Right renal pelvis (tissue), 4 donors: ENCODE measurements at places on chromosomes 1 and 21. TPM values are rescaled to one million over a fixed set of nuclear protein-coding genes. Genes with fewer than 3 reads are reported as not detected.

The SH3BGR gene
- polyA plus RNA-seq, result 7.4 TPM

The KCNAB2 gene
- 5.1 TPM for polyA plus RNA-seq

The PLCH2 gene
- polyA plus RNA-seq, result 1.1 TPM

The SELP gene
- 13.0 TPM for polyA plus RNA-seq

The LINGO4 gene
- not detected for polyA plus RNA-seq

The LCE1D gene
- not detected for polyA plus RNA-seq

The PLA2G2F gene
- 1.1 TPM for polyA plus RNA-seq

The FCRL1 gene
- polyA plus RNA-seq, result 0.15 TPM

The NPHS2 gene
- 481 TPM for polyA plus RNA-seq

The OR10X1 gene
- polyA plus RNA-seq, result not detected

The OR10Z1 gene
- polyA plus RNA-seq, result 0.06 TPM

The CNR2 gene
- polyA plus RNA-seq, result 0.08 TPM

The LRRC3 gene
- polyA plus RNA-seq, result 5.4 TPM

The EFNA3 gene
- 7.5 TPM for polyA plus RNA-seq

The DNM3 gene
- 4.3 TPM for polyA plus RNA-seq

The LORICRIN gene
- not detected for polyA plus RNA-seq

The ETV3L gene
- 0.08 TPM for polyA plus RNA-seq

The HPCA gene
- 0.78 TPM for polyA plus RNA-seq

The VHLL gene
- not detected for polyA plus RNA-seq

The TMEM39B gene
- polyA plus RNA-seq, result 22.1 TPM

The KMO gene
- 23.4 TPM for polyA plus RNA-seq

The BLACAT1 gene
- polyA plus RNA-seq, result 2.9 TPM

The SMPDL3B gene
- polyA plus RNA-seq, result 11.6 TPM

The OR2T8 gene
- polyA plus RNA-seq, result not detected

The ANXA9 gene
- 14.1 TPM for polyA plus RNA-seq

The BRDT gene
- polyA plus RNA-seq, result not detected

The AQP10 gene
- not detected for polyA plus RNA-seq

The POU3F1 gene
- 1.2 TPM for polyA plus RNA-seq

The LAPTM5 gene
- polyA plus RNA-seq, result 19.3 TPM

The JAK1 gene
- polyA plus RNA-seq, result 112 TPM

The FAM78B gene
- 0.91 TPM for polyA plus RNA-seq

The CNTN2 gene
- polyA plus RNA-seq, result 0.73 TPM

The TMEM82 gene
- polyA plus RNA-seq, result 3.5 TPM

The WNT3A gene
- polyA plus RNA-seq, result 0.49 TPM

The G0S2 gene
- polyA plus RNA-seq, result 17.2 TPM

The SH2D1B gene
- 0.26 TPM for polyA plus RNA-seq

The SLC25A24 gene
- 69.8 TPM for polyA plus RNA-seq

The CFAP74 gene
- 0.69 TPM for polyA plus RNA-seq

The CLCA1 gene
- not detected for polyA plus RNA-seq

The FCRL5 gene
- polyA plus RNA-seq, result 0.06 TPM

The TACSTD2 gene
- 28.8 TPM for polyA plus RNA-seq

The ZSWIM5 gene
- polyA plus RNA-seq, result 6.5 TPM

The CRNN gene
- polyA plus RNA-seq, result not detected
